Caki2 (cell line): ENCODE measurements at places on chromosomes 16 and 17. TPM values are rescaled to one million over a fixed set of nuclear protein-coding genes. Genes with fewer than 3 reads are reported as not detected.

KIF2B gene
- not detected in 2 replicates for total RNA-seq

DNA sequence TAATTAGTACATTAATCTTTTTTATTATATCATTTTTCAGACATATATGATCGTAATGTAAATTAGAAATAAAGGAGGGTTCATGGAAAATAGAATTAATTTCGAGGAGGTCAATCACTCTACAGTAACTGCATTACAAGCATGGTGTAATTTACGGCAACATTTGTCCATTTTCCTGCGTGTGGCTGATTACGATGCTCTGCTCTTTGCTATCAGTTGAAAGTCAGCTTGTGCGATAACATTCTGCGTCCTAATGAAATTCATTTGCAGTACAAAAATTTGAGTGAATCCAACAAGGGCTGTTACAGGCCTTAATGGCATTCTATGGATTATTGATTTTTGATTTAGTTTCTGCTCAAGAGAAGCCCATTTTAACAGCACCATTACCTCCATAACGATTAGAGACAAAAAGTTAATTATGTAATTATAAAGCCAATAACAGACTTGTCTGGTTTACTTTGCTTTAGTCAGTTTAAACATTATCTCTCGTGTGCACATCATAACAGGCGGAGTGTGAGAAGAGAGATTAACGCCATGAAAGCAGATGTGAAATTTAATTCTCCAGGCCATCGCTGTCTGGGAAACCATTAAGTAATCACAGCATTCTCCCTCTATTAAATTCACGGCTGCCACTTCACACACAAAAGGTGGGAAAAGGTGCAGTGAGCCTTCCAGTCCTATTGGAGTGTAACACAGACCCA is 256.4 kb upstream of the IRX3 start:
- DNase-seq, result no peak

DNA sequence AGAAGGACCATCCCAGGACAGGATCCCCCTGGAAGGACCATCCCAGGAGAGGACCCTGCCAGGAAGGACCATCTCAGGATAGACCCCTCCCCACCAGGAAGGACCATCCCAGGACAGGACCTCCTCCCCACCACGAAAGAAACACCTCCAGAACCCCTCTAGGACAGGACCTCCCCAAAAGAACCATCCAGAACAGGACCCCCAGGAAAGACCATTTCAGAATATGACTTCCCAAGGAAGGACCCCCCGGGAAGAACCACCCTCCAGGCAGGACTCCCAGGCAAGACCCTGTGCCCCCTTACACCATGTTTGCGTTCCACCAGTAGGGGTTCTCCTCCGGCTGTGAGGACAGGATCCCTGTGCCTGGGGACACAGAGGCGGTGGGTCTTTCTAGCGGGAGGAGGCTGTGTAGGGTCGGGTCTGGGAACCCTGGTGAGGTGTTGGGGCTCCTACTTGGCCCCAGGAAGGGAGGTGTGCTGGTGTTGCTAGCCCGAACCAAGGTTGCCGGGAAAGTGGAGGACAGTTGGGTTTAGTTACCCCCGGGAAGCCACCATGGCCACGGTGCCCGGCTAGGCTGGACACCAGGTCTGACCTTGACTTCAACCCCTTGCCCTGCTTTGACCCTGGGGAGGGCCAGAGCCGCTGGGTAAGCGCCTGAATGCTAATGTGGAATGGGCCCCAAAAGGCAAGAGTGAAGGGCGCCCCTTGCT is 2.2 kb downstream of the NOTUM start:
- DNase-seq, result no peak

DPEP2 gene
- not detected in 2 replicates for total RNA-seq

E4F1 gene
- 45.6 and 67.7 TPM in 2 replicates for total RNA-seq

TRAPPC1 gene
- 0.71 and 6.5 TPM in 2 replicates for total RNA-seq

SCARF1 gene
- 0.34 TPM in 1 of 2 replicates, not detected in the other for total RNA-seq

DNA sequence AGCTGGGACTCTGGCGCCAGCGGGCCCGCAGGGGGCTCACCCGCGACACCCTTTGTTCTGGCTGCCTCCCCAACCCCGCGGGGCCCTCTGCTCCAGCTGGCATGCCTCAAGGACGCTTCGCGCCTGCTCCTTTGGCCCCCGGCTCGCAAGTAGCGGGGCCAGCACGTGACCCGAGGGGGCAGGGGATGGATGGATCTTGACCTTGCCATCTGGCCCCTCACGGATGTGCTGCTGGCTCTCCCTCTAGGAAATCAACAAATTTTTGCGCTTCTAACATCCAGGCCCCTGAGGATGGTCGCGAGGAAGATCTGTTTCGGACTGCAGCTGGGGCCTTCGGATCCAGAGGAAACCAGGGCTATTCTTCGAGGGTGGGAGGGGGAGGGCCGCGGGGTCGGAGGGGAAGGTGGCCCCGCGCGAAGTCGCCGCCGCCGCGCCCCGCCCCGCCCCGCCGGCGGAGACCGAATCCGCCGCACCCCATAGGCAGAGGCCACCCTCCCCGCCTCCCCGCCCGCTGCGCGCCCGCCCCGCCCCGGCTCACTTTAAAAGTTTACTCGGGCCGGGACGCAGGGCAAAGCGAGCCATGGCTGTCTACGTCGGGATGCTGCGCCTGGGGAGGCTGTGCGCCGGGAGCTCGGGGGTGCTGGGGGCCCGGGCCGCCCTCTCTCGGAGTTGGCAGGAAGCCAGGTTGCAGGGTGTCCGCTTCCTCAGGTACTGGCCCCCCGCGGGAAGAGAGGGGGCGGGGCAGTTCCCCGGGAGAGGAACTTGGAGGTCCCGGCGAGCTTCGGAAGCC is at the start of gene ACSF2:
Gene ACSF2 (plus strand): TSS at position 537 of the 790 bp plus-strand sequence. CDS start 44 bp downstream, at position 581.
- peak; percentile 22 for DNase-seq

DNA sequence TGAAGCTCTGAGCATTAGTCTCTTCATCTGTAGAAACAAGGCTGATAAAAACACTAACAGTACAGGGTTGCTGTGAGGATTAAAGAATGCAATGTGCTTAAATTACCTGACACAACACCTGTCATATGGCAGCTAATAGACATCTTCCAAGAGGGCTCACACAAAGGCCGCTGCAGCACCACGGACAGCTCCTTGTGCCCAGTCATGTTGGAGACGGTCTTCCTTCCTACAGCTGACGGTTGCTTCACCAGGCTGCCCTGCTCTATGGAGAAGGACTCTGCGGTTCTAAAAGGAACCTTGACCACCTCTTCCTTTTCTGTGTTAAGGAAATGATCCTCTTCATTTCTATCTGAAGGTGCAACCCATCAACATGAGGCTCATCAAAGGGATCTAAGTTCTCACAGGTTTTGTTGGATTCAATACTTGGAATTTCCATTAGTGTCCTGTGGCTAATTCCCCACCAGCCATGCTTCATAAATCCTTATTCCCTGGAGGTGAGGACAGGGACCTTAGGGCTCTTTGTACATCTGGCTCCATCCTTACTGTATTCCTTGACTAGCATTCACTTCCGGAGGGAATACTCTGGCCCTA is 138.9 kb upstream of the CES5A start:
- peak; percentile 16 for DNase-seq

DNA sequence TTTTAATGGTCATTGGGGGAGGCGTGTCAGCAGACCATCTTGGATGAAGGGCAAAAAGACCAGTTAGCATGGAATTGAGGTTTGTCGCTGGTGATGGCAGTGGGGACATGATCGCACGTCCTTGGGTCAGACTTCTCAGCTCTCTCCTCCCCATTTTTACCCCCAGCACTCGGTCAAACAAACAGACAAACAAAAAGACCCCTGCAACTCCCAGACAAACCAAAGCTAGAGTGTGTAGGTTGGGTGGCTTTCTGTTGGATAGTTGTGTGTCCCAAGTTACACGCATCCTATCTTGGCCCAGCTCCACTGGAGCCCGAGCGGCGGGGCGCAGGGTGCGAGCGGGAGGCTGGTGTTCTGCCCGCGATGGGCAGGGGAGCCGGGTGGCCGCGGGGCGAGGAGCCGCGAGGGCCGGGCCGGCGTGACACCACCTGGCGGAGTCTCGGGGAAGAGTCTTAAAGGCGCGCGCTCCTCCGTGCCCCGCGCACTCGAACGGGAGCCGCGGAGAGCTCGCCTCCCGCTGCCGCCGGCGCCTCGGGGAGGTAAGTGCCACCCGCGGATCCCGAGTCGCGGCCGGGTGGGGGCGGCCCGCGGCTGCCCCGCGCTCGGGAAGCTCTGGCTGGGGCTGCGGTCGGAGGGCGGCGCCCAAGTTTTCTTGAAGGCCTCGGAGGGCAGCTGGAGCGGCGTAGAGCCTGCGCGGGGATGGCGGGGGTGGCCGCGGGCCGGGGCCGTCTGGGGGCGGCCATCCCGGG is 18.5 kb upstream of the NTN1 start:
- peak; percentile 47 for DNase-seq

PERCC1 gene
- total RNA-seq, result not detected in 2 replicates

CEP295NL gene
- 0.35 TPM in 1 of 2 replicates, not detected in the other for total RNA-seq

KCNH4 gene
- not detected in 2 replicates for total RNA-seq

TRPV2 gene
- 1.2 TPM in 1 of 2 replicates, not detected in the other for total RNA-seq

PRR15L gene
- total RNA-seq, result not detected in 2 replicates

DNA sequence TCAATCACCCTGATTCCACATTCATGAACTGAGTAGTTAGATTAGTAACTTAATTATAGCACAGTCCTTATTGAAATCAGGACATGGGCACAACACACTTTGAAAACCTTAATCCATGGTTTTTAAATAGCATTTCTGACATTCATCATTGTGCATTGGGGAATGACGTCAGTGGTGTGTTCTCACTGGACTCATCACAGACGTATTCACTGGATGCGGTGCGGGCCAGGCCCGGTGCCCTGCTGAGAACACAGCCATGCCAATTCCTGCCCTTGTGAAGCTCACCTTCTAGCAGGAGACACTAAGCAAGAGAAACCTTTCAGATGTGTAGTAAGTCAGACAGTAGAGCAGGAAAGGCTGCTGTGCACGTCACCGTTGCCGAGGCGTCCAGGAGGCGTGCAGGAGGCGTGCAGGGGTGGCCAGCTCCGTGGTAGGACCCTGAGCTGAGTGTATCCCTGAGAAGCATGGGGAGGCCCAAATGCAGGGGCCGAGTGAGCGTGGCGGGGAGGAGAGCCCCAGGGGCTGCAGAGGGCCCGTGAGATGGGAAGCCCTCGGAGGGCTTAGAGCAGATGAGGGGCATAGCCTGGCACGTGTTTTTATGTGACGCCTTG is 12.9 kb downstream of the BANP start:
- no peak for DNase-seq

- DNase-seq, result no peak
These were observed 3.0 kb downstream of the TMEM132E start for GRCh38 chr17:34582185-34582900.

DNA sequence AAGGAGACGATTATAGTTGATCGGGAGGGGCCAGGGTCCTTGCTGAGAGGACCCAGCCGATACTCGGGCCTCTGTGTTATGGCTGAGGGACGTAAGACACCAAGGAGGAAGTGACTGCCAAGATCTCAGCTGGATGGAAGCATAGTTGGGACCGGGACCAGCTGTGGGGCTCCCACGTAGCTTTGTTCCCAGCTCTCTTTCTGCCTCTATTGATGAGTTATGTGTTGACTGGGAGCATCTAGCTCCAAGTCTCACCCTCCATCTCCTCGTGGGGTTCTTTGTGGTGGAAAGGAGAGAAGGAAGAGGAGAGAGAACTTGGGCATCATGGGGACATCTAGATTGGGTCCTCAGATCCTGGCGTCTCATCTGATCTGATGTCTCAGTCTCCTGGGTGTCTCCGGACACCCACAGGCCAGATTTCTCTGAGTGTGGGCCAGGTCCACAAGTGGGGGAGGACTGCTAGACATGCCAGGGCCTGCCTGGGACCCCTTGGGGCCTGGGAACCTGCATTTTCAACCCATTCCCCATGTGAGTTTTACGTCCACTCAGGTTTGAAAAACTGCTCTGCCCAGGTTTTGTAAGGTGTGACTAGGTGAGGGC is 1.0 kb downstream of the MGRN1 start:
- DNase-seq, result peak; percentile 62

- DNase-seq, result no peak
These were observed 155.0 kb upstream of the CACNG5 start for GRCh38 chr17:66679631-66680517.

- DNase-seq, result peak; percentile 60
These were observed 650 bp downstream of the ATP6V0A1 start for GRCh38 chr17:42459256-42459800.

PDIA2 gene
- total RNA-seq, result 0.74 TPM in 1 of 2 replicates, not detected in the other

GRCh38 chr16:84775262-84775810 is 44.4 kb upstream of the CRISPLD2 start:
- no peak for DNase-seq

CENPT gene
- 14.4 and 24.4 TPM in 2 replicates for total RNA-seq

TBC1D3 gene
- total RNA-seq, result not detected in 2 replicates

- no peak for DNase-seq
These were observed 106.0 kb downstream of the SDR42E1 start for GRCh38 chr16:81905277-81905676.

DNA sequence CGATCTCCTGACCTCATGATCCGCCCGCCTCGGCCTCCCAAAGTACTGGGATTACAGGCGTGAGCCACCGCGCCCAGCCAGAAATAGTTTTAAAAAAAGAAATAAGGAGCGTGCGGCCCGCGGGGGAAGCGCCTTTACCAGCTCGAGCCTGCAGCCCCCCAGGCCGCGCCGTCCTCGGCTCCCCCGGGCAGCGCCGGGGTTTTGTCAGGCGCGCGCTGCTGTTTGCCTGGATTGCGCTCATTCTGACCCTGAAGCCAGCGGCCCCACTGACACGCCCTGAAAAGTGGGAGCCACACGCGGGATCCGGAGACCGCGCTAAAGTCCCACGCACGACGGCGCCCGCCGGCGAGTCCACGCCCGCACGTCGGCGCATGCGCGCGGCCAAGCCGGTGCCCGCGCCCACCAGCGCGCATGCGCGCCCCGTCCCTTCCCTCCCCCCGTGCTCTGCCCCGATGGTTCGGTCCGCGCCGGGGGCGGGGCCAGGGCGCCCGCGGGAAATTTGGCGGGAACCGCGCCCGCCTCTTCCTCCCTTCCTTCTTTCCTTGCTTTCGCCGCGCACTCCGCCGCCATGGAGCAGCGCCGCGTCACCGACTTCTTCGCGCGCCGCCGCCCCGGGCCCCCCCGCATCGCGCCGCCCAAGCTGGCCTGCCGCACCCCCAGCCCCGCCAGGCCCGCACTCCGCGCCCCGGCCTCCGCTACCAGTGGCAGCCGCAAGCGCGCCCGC is at the start of gene CDT1:
Gene CDT1 (plus strand): TSS at position 526 of the 724 bp plus-strand sequence. CDS start 43 bp downstream, at position 569.
- DNase-seq, result peak; percentile 79

CARD14 gene
- not detected in 2 replicates for total RNA-seq

- no peak for DNase-seq
These were observed 67.2 kb downstream of the USP22 start for GRCh38 chr17:20975566-20975965.

KRTAP9-4 gene
- not detected in 2 replicates for total RNA-seq

DNA sequence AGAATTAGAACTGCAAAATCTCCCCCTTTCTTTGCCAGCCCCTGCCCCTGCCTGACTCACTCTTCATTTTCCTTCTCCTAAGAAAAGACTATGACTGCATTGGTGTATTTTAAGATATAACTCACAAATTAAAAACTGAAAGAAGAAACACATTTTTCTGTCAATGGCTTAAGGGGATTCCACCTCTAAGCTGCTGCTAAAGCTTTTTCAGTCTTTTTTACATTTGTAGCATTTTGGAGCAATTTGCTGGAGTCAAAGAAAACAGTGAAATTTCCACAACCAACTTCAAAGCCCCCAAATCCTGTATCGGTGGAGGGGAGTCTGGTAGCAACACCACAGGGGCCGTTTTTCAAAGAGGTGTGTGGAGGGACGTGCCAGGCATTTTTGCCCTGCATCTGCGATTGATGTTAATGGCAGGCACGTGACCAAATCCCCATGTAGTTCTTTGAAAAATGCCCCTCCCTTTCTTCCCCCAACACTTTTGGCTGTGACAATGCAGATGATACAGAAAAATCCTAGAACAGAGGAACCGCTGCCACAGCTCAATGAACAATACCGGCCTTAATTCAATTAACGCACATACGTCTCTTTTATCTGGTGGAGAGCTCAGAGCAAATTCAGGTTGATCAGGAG is 28.5 kb downstream of the MAF start:
- no peak for DNase-seq

- no peak for DNase-seq
These were observed 31.2 kb downstream of the CHD9 start for GRCh38 chr16:53085931-53086421.
